ENCODE measurements at places on chromosomes 4 and X.

GRCh38 chr4:73499996-73500765 lies 18.6 kb downstream of the AFM start:
- peak; percentile 18 for DNase-seq

GRCh38 chr4:88866862-88867550 lies 169.4 kb upstream of the NAP1L5 start:
- DNase-seq: no peak

- no peak for DNase-seq
Measured at GRCh38 chr4:5798462-5798861, 87.5 kb downstream of the EVC start.

- peak; percentile 21 for DNase-seq
Measured at GRCh38 chrX:155086202-155086840, 15.0 kb downstream of the BRCC3 start.

- no peak for DNase-seq
Measured at GRCh38 chr4:87677731-87678130, 27.7 kb downstream of the DMP1 start.

DNA sequence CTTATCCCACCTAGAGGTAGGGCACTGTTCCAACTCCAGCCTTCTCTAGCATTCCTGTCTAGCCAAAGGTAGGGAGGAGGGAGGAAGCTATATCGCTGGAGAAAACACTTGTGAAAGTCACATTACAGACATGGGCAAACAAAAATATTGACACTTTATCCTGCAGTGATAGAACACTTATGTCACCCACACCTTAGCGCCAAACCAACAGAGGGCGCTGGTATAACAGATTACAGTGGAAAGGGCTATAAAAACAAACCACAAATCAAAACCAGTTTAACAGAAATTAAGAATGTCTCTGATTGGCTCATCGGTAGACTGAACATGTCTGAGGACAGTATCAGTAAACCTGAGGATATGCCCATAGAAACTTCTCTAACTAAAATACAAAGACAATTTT lies 451.3 kb downstream of the TLL1 start:
- DNase-seq: peak; percentile 32

GRCh38 chr4:151276787-151277562 lies at the start of gene PRSS48:
PRSS48 (plus strand) TSS chr4:151277161; CDS start chr4:151277173, 12 bp downstream.
- DNase-seq: peak; percentile 43

- DNase-seq: peak; percentile 22
Measured at GRCh38 chr4:173494013-173494970, 35.7 kb downstream of the HAND2 start.

DNA sequence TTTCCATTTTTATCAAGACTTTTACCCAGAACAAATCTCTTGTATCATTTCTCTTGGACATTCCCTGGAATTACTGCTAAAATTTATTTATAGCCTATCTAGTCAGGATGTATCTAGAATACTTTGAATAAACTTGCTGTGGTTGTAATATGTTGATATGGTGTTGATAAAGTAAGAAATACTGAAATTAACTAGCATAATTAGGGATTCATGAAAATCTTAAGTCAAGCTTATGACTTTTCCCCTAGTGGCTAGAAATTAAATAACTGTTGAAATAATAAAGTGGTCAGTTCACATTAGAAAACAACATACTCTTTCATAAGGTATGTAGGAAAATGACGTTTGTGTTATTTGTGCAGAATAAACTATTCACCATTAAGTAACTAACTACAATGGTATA lies 73.1 kb upstream of the ANKRD50 start:
- no peak for DNase-seq

GRCh38 chrX:139828830-139829229 lies 104.0 kb downstream of the ATP11C start:
- DNase-seq: no peak

DNA sequence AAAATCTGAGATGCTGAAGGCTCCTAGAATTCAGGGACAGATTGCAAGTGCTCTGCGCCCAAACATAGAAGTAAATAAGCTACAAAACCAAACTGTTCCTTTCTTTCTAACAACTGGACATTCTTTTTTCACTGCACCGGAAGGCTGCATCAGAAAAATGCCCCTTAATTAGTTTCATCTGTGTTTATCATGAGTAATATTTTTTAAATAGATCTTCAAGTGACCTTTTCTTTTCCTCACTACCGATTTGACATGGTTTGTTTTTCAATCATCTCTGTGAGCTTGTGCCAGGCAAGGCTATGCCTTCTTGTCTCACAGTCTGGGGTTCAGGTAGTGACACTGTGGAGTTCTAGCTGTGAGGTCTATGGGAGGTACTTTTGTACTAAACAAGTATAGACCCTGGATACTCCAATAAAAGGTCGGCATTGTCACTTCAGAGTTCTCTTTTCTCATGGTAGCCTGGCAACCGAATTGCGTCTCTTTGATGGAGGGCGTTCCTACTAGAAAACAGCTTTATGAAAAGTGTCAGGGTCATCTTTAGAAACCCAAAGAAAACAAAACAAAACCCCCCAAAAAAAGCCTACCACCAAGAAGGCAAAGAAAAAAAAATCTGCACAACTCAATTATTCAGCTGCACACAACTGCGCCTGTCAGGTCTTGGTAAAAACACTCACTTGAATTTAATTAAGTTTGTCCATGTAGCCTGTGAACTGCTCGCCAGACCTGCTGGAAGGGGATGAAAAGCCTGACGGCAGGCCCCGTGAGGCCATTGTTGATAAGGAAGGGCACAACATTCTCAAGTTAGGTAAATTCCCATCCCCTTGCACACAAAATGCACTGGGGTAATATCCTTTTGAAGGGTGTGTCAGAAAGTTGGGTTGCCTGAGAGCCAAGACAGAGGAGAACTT lies 22.8 kb upstream of the ADAMTS3 start:
- no peak for DNase-seq

- peak; percentile 30 for DNase-seq
Measured at GRCh38 chrX:30489323-30489722, 88.2 kb downstream of the TASL start.

DNA sequence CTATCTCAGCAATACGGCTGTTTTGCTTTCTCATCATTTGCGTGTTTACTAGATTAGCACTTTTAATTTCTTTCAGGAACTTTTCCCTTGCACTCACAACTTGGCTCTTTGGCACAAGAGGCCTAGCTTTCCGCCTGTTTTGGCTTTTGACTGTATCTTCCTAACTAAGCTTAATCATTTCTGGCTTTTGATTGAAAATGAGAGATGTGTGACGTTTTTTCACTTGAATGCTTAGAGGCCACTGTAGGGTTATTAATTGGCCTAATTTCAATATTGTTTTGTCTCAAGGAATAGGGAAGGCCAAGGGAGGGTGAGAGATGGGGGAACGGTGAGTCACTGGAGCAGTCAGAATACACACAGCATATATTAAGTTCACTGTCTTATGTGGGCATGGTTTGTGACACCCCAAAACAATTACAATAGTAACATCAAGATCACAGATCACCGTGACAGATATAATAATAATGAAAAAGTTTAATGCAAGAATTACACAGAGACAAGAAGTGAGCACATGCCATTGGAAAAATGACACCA lies 27.3 kb downstream of the MND1 start:
- DNase-seq: no peak

- DNase-seq: peak; percentile 67
Measured at GRCh38 chr4:187606581-187606980, 389.0 kb upstream of the ZFP42 start.

DNA sequence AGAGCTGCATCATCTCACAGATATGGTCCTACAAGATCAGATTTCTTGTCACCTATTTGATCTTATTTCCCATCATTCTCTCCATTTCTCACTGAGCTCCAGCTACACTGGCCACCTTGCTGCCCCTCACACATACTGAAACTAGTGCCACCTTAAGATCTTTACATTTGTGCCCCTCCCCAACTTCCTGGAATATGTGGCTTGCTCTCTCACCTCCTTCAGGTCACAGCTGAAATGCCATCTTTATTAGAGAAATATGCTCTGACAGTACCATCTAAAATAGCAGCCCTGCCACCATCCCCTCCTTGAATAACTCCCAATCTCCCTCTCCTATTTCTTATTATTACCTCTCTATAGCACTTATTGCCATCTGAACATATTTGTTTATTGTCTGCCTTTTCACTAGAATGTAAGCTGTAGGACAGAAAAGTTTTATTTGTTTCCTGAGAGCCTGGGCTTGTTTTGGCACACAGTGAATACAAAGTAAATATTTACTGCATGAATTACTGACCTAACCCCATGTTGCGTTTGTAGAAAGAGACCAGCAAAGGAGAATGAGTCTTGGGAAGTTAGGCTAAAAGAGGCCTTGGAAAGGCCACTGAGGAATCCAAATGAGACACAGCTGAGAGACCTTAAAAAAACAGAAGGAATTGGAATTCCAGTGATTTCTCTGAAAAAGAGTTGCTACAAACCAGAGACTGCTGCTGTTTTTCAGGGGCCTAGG lies 22.7 kb downstream of the DYNLT3 start:
- peak; percentile 6 for DNase-seq

DNA sequence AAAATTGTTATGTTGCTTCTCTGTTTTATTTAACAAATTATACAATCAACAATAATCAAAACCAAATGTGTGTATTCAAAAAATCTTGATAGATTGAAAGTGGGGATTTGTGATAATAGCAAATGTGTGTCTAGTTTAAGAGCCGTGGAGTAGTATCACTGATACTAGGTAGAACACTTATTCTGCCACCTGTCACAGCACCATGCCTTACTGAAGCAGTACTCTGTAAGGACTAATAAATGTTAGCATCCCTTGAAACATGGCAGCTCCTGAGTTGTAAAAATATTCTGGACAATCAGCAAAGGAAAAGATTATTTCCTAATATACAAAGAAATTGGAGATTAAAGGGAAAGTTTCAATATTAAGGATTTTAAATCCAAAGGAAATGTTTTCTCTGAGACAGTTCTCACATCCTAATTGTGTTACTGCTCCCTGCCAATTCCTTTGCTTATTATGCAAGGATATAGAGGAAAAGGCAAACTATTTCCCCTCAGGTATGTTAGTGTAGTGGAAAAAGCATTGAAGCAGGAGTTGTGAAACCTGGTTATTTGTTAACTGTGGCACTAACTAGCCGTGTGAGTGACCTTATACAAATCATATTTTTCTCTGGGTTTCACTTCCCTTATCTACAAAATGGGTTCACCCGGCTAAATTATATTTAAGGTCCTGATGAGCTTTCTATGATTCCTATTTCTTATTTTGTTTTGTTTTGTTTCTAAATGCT lies 303.1 kb downstream of the ARHGAP24 start:
- DNase-seq: no peak

DNA sequence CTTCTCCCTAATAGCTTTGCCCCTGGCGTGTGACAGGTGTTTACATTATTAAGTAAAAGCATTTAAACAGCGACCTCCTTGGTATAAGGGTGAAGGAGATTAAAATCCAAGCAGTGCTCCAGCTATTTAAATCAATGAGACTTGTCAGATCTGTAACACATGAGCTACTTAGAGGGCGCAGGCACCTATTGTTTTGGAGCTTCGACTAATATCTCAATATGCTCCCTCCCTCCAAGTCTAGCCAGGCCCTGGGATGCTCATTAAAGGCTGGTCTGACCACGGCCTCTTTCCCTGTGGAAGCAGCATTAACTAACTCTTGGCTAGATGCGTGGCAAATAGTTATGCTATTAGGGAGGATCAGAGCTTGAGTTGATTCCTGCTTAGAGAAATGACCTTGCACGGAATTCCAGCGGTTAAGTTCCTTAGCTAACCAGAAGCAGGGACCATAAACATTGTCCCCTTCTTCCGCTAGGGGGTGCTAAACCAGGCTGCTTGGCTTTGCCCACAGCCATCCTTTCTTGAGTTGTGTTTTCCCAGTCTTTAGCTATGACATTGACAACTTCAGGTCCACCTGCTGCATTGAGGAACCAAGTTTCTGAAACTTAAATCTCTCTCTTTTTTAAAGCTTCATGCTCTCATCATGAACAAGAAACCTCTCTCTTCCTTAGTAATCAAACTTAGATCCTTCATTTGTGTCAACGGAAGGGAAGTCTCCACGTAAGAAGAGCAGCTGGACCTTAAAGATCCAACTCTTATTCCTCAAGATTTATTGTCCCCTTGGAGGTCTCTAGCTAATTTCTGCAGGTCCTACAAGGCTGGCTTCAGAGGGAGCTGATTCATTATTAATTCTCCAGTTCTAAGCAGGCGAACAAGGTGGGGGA lies 80.7 kb upstream of the IGFBP7 start:
- no peak for DNase-seq

- DNase-seq: no peak
Measured at GRCh38 chrX:25288676-25289075, 272.9 kb upstream of the ARX start.

GRCh38 chr4:15779306-15779705 lies 1.2 kb downstream of the CD38 start:
- DNase-seq: peak; percentile 51

DNA sequence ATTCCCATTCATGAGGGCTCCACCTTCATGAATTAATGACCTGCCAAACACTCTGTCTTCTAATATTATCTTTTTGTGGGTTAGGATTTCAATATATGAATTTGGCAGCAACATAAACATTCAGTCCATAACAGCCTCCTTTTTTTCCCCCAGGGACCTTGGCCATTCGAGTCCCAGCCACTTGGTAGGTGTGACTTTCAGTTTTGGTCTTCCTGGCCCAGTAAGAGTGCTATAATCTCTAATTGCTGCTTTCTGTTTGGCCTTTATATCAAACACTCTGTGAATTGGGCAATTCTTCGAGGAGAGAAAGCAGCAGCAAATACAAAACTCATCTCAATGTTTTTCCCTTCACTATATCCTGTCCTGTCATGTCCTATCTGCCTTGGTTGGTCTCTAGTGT lies 12.4 kb upstream of the RADX start:
- no peak for DNase-seq

- DNase-seq: no peak
Measured at GRCh38 chr4:140497747-140498636, at the start of gene MGAT4D. MGAT4D (minus strand) TSS chr4:140498293; CDS start chr4:140498222, 71 bp downstream.

DNA sequence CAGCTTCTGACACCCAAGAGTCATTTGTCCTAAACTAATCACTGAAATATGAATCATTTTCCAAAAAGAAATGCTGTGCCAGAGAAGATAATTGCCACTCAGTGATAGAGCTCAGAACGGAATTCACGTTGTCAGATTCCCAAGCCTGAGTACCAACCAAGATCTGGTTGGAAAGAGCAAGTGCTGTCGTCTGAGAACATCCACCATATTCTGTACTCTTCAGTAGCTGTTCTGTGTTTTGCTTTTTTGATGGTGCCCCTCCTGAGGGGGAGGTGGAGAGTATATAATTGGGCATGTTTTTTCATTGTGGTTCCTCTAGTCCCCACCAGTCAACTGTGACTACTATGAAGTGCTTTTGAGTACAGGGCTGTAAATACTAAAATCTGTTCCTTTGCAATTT lies 13.2 kb downstream of the RUFY3 start:
- no peak for DNase-seq

GRCh38 chrX:8453611-8454010 lies 11.0 kb upstream of the VCX3B start:
- DNase-seq: no peak

DNA sequence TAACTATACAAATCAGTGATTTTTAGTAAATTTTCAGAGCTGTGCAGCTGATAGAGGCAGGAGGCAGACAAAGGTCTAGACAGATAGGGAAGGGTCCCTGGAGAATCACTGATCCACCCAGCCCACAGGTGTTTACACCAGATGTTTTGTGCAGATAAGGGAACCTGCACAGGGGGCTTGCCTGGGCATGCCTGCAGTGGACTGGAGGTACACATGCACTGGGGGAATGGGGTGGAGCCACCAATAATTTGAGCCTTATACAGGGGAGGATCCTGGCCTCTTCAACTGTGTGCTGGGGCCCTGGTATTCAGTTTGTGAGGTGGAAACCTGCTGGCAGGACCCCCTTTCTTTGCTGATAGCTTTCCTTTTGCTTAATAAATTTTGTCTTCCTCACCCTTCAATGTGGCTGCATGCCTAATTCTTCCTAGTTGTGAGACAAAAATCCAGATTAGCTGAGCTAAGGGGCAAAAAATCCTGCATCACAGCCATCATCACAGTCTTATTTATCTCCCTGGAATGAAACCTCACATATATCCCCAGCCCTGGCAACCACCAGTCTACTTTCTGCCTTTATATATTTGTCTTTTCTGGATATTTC lies 102.8 kb downstream of the KDM6A start:
- no peak for DNase-seq

Measured in H4 (cell line).